ENCODE measurements at places on chromosomes 13 and 19. TPM values are rescaled to one million over a fixed set of nuclear protein-coding genes. Genes with fewer than 3 reads are reported as not detected.

ZNF497 gene
- total RNA-seq, result 0.32 TPM

GRCh38 chr13:60379837-60380565 lies 17.0 kb upstream of the TDRD3 start:
- peak; percentile 6 for DNase-seq

GRCh38 chr19:3573162-3573857 lies 566 bp downstream of the HMG20B start:
- no peak for DNase-seq

GRCh38 chr19:10491472-10492047 lies 11.6 kb downstream of the KEAP1 start:
- DNase-seq, result no peak

MAP4K1 gene
- 0.32 TPM for total RNA-seq

DNA sequence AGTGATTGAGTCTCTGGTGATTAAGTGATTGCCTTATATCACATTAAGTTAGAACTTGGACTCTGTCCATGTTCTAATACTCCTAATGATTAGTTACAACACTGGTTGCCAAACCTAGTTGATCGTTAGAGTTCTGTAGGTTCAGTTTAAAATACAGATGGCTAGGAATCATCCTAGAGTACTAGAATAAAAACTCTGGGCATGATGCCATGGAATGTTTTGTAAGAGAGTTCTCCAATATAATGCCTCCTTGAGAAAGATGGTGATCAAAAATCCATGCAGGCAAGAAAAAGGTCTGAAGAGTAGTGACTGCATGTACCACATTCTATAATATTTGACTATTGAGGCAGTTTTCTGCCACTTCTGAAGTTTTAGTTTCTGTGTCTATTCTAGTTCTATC lies 176.3 kb downstream of the GPC5 start:
- DNase-seq, result no peak

DNA sequence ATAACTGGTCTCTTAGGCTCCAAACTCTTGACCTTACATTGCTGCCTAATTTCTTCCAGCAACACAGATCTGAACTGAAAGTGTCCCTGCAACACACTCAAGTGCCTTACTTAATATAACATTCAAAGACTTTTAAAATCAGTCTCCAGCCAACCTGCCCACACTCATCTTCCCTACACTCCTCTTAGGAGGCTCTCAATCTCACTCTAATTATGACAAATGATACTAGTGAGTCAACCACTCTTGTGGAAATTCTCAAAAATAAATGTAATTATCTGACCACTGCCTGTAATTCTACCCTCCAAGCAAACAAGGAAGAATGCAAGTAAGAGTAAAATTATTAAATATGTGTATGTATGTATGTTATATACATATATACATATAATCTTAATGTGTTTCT lies 348.1 kb upstream of the MIR17HG start:
- no peak for DNase-seq

DNA sequence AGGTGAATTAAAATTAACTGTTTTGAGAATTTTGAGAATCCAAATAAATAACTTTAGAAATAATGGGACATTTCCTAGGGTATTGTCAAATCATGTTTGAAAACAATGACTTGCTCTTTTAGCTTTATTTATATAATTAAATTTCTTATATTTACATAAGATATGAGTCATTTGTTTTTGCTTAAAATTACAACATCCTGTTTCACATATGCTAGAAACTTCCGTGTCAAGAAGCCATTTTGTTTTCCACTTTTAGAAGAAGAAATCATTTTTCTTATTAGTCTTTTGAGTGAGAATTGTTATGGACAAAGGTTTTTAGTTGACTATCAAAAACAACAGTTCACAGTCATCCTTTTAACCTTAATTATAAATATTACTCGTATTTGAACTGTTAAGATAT lies 48.2 kb downstream of the DPY19L3 start:
- DNase-seq, result peak; percentile 50

PDE4C gene
- 0.32 TPM for total RNA-seq

CD37 gene
- not detected for total RNA-seq

DNA sequence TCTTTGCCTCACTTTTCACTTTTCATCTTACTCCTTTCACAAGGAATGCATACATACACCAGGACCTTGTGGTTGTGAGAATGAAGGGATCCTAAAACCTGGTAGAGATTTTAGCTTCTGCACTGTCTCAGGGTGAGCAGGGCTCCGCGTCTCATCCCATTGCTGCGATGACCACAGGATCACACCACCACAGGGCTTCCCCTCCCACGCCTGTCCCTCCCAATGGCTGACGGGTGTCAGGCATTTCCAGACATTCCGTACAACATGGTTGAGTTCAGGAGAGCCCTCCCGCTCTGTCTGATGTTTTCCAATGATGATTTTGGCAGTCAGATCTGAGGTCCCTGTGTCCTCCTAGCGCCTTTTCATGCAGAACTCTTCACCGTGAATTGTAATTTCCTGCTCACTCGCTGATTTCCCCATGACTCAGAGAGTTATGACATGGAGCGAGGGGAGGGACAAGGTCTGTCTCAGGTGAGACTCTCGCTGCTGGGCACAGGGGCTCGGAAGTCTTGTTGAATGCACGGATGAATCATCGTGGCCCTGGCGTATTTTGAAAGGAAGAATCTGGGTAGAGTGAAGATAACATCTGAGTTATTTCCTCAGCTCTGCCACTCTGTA lies 102.8 kb downstream of the TEX29 start:
- DNase-seq, result no peak

ZNF222 gene
- total RNA-seq, result 6.1 TPM

- no peak for DNase-seq
Observed at GRCh38 chr19:2771786-2772674, 11.0 kb downstream of the SGTA start.

- DNase-seq, result no peak
Observed at GRCh38 chr19:47758443-47758804, 13.1 kb downstream of the NOP53 start.

GRCh38 chr19:41407271-41407670 lies 9.7 kb downstream of the BCKDHA start:
- peak; percentile 23 for DNase-seq

CALR3 gene
- total RNA-seq, result not detected

ALKBH7 gene
- total RNA-seq, result 35.4 TPM

DNA sequence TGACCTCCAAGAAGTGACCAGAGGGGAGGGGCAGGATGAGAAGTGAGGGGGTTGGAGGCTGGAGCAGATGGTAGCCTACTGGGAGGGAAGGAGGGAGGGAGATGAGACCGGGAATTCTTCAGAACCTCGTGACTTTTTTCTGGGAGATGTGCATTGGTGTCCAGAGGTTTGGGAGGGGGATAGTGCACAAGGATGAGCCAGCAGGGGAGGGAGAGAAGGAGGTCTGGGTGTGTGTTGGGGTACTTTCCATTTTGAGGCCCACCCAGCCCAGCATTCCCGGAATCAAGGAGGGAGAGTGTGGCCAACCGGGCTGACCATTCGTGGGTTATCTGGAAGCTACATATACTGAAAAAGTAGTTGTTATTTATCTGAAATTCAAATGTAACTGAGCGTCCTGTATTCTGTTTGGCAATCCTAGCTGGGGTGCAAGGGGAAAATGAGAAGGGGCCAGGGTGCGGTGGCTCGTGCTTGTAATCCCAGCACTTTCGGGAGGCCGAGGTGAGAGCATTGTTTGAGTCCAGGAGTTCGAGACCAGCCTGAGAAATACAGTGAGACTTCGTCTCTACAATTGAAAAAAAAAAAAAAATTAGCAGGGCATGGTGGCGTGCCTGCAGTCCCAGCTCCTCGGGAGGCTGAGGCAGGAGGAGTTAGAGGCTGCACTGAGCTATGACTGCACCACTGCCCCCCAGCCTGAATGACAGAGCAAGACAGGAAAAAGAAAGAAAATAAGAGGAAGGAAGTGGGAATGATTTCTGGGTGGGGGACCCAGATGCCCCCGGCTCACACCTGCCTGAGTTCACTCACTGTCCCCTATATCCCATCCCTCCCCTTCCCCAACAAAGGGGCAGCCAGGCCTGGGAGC lies 4.4 kb upstream of the C3 start:
- no peak for DNase-seq

GRCh38 chr13:84136582-84136981 lies 254.3 kb upstream of the SLITRK1 start:
- DNase-seq, result no peak

GRCh38 chr13:48576448-48577010 lies 43.6 kb upstream of the RCBTB2 start:
- no peak for DNase-seq

- DNase-seq, result peak; percentile 3
Observed at GRCh38 chr13:30510091-30510490, 44.4 kb upstream of the HMGB1 start.

ACER1 gene
- not detected for total RNA-seq

- DNase-seq, result no peak
Observed at GRCh38 chr19:19649580-19649995, 6.1 kb upstream of the GMIP start.

DNA sequence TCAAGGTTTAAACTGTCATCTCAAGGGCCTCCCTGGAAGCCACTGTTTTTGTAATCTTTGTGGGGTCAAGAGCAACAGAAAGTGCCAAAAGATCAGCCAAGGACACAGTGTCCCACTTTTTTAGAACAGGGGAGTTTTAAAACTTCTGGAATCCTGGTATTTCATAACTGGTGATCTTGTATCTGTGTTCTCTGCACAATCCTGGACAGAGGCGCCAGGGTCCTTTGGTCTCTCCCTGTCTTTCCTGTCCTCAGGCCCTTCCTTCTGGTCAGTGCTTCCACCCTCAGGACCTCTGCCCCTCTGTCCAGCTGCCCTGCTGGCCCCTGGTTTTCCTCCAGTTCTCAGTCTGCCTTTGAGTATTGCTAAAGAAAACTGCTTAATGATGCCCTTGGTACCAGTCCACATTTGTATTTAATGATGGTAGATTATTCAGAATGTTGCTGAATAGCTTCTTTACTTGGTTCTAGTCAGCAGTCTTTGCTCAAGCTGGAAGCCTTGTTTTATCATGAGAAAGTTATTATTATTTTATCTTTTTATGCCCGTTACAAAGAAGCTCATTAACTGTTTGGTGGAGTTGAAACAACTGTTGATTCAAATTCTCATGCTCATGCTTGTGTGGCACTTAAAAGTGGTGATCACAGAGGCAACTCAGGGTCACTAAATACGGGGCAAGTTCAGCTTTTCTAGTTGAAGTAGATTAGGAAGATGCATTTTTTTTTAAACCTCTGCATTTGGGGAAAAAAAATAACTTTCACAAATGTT lies 47.5 kb downstream of the WASF3 start:
- DNase-seq, result peak; percentile 18

B3GLCT gene
- total RNA-seq, result 16.0 TPM

- DNase-seq, result peak; percentile 28
Observed at GRCh38 chr19:343941-344624, 513 bp downstream of the MIER2 start.

DNA sequence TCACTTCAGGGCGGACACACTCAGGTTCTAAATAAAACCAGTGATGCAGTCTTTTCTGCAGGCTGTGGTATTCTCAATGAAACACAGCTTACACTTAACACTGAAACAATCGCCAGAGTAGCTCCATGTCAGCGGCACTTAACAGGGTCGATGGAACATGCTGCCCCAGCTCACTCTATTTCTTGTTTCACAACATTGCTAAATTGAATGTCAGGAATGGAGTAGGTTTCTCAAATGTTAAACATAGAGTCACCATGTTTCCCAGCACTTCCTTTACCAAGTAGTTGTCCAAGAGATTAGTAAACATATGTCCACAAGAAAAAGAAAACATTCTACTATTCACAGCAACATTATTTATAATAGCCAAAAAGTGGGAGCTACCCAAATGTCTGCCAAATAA lies 306.9 kb downstream of the SLITRK6 start:
- DNase-seq, result no peak

HSH2D gene
- total RNA-seq, result not detected

GRCh38 chr13:61276401-61276800 lies 139.2 kb downstream of the PCDH20 start:
- DNase-seq, result no peak

- DNase-seq, result no peak
Observed at GRCh38 chr19:13838435-13839129, 38.4 kb upstream of the NANOS3 start.

EBI3 gene
- 1.3 TPM for total RNA-seq

GRCh38 chr13:42834946-42835345 lies 53.6 kb downstream of the FAM216B start:
- DNase-seq, result no peak

DNA sequence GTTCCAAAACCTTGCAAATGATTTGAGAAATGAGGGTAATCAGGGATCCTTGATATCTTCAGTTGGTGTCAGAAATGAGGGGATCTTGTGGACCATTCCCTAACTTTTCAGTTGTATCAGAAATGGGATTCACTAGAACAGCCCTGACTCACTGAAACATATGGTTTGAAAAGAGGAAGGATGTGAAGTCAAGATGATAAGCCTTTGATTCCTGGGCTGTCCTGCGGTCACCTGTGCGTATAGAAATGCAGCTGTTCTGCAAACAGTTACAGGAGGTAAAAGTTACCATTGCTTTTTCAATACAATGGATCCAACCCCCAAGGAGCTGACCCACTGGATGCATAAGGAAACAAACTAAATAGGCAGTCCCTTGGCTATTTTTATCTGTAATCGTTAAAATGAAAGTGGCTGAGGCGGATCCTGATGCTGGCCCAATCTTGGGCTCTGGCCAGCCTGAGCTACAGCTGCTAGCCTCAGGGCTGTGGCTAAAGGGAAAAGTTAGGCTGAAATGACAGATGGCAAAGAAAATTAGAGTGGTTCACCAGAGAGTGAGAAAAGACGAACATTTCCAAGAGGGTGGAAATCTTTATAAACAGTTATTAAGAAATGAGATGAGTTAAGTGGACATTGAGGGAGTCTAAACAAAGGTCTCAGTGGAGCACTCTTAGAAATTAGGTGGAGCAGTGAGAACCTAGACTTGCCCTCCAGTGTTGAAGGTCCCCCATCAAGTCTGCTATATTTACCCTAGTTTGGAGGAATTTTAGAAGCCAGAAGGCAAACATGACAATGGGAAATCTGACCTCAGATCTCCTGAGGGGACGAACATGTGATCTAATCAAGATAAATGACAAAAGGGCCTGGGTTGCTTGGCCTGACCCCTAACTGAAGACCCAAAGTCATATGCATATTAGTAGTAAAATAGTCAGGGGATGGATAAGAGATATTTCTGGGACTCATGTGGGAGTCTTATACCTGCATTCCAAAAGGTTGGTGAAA lies 7.6 kb downstream of the SIGLECL1 start:
- DNase-seq, result no peak

PLIN4 gene
- 0.32 TPM for total RNA-seq

- DNase-seq, result no peak
Observed at GRCh38 chr13:67445436-67445835, 215.3 kb upstream of the PCDH9 start.

DNA sequence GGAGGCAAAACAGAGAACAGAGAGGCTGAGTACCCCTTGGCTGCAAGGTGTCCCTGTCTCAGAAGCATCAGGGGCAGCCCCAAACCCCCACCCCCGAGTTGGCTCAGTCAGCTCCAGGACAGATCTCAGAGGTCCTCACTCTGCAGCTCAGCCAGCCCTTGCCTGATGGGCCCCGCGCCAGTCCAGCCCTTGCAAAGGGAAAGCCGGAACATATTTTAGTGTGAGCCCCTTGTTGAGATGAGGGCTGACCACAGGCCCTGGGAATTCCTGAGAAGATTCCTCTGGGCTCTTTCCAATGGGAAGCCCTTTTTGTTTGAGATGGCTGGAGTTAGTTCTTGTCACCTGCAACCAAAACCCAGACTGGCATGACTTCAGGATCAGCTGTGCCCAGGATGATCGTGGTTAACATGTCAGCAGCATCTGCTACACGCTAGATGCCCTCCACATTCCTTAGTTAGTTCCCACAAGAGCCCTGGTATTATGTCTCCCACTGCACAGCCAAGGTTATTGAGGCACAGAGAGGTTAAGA lies 33.9 kb upstream of the CCNE1 start:
- no peak for DNase-seq
